ENCODE measurements at places on chromosomes 1 and 21.

- peak; percentile 36 for DNase-seq
These were observed 3.3 kb upstream of the FCRL6 start for GRCh38 chr1:159798893-159799292.

GRCh38 chr1:213947200-213947801, 40.5 kb upstream of the PROX1 start:
- no peak for DNase-seq

DNA sequence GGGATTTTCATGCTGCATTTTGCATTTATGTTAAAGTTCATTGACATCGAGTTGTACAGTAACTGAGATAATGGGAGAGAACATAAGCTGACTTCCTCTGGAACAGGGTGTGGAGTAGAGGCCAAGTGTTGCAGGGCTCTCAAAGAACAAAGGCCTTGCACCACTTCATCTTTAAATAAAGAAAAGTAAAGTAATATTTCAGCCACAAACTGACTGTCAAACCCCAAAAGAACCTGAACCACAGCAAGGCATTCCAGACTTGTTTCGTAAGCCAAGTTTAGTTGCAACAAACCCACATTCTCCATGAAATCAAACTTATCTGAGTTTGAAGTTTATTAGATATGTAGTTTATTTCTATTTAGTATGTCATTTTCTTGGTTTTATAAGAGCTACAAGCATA, 19.1 kb upstream of the HMGCS2 start:
- no peak for DNase-seq

- DNase-seq, result no peak
These were observed 591 bp downstream of the KCTD3 start for GRCh38 chr1:215567491-215568298.

DNA sequence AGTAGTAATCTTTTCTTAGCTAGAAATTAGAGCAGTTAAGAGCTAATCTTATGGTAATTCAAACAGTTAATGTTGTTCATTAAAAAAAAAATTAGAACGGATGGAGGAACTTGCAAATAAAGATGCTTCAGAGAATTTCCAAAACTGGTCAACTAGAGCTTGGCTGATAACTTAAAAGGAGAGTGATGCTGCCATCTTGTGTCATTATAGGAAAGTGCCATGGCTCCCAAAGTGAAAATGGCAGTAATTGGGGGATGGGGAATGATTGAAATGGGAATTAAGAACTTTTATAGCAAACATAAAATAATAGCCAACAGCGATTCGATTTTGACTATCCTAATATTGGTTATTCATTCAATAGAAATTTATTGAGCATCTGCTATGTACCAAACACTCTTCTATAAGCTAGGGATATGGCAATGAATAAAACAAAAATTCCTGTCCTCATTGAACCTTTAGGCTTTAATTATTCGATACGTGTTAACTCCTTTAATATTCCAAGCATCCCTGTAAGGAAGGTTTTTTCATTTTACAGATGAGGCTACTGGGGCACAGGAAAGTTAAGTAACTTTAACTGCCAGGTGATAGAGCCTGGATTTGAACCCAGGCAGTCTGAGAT, 5.7 kb upstream of the PLPP3 start:
- no peak for DNase-seq

- DNase-seq, result peak; percentile 46
These were observed 5.3 kb upstream of the TUFT1 start for GRCh38 chr1:151534662-151535278.

DNA sequence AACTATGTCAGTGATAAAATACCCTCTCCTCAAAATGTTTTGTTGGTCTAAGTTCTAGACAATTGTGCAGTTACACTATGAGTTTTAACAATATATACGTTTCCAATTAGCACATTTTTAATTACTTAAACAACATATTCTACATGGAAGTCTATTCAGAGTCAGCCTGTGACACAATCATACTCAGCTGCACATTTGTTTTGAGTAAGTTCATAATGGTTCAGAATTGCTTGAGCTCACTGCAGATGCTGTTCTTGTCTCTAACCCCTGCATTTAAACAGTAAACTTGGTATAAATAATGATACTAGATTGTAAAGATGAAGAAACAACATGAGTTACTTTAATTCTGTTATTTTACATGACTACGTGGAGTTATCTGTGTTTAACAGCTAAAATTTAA, 30.6 kb downstream of the CDKN2C start:
- DNase-seq, result no peak

DNA sequence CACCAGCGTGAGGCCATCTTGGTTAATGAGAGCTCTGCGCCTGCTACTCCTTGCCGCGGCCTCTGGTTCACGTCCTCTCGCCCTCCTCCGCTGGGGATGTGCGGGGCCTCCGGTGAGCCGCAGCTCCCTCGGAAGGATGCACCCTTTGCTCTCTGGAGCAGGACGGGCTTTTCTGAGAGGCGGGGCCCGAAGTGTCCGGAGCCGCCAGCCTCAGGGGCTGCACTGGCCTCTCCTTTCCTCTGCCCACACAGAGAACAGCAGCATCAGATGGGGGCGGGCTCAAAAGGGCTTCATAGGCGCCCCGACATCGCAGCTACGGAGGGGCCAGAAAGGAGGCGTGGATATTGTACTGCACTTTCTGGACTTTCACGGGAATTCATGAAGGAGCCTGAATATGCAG, 284.7 kb downstream of the CAMTA1 start:
- no peak for DNase-seq

- DNase-seq, result no peak
These were observed 116.2 kb downstream of the DISP1 start for GRCh38 chr1:222931023-222931422.

- no peak for DNase-seq
These were observed 132.9 kb downstream of the PIK3R3 start for GRCh38 chr1:45999507-45999906.

- no peak for DNase-seq
These were observed 27.0 kb upstream of the PTCH2 start for GRCh38 chr1:44870096-44870495.

Measured in nucleus accumbens (tissue), 56 donors.